ENCODE measurements at places on chromosomes 16 and 17.

DNA sequence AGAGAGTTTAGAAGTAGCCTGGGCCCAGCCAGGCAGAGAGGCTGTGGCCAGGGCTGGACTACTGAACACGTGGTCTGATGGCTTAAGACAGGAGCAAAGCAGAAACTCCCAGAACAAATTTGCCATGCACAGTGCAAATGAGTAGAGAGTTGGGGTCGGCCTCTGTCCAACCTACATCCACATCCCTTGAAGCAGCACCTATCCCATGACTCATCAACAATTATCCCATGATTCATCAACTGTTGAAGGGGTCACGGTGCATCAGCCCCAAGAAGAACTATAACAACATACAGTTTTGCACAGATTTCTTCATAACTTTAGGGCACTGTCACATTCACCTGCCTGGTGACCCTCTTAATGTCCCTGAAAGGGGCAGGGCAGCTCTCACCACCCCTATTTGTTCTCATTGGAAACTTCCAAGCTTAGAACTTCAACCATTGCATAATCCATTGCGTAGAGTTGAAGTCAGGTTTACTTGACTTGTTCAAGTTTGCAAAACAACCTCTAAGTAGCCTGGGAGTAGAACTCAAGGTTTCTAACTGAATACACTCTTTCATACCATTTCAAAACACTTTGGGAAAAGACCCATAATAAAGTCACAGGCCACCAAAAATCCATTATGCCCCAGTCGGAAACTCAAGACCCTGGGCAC is 235.2 kb upstream of the CDH5 start:
- no peak for DNase-seq

- no peak for DNase-seq
These were observed 785.6 kb upstream of the SOX9 start for GRCh38 chr17:71335212-71335611.

DNA sequence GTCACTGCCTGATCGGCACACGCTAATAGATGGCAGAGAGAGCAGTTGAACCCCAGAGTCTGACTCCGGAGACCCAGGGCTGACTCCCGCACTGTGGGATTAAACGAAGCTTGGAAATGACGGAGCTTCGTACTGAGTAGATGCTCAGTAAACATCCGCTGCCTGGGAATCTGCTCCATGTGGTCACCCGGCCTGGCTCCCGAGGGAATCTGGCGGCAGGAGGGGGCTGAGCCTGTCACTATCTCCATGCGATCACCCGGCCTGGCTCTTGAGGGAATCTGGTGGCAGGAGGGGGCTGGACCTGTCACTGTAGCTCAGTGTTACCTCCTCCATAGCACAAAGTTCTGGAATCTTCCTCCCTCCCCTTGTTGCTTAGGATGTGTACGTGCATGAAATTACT is 139.7 kb upstream of the CIBAR2 start:
- no peak for DNase-seq

DNA sequence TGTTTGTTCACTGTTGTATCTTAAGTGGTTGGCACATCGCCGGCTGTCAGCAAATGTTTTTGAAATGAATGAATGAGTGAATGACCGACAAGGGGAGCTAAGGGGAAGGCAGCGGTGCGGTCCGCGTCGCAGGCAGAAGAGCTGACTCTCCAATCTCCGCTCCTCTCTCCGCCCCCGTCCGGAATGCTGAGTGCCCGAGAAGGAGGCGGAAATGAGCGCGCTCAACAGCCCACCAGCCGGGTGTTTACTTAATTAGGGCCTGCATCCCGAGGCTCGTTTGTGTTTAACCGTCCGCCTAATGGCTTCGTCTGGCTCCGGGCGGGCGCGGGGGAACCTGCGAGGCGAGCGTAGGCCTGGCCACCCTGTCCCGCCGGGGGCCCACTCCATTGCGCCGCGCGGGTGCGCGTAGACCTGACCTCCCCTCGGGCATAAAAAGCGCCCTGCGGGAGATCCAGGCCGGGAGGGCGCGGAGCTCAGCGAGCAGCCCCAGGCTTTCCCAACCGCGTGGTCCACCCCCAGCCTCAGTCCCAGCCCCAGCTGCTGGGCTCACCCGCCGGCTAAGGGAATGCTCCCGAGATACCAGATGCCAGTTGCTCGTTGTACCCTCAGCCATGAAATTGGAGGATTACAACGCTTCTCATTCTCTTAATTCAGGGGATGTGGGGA is 2.5 kb upstream of the CDH3 start:
- DNase-seq, result no peak

GRCh38 chr16:8619671-8620370 is 1.7 kb upstream of the METTL22 start:
- DNase-seq, result no peak

DNA sequence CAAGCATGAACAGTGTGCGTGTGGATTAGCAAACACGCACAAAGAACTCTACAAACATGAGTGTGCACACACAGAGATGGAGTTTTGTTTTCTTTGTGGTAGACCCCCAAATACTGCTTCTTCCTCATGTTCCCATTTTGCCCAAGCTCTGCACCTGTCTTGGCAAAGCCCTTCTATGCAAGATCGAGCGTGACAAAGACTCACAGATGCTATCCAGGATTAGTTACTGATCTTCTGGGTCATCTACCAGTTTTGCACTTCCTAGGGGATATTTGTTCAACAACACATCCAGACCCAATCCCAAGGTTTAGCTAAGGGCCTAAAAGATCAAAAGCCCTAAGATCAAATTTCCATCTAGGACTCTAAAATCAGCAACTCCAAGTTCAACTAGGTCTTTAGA is 16.0 kb downstream of the LRRC36 start:
- DNase-seq, result no peak

DNA sequence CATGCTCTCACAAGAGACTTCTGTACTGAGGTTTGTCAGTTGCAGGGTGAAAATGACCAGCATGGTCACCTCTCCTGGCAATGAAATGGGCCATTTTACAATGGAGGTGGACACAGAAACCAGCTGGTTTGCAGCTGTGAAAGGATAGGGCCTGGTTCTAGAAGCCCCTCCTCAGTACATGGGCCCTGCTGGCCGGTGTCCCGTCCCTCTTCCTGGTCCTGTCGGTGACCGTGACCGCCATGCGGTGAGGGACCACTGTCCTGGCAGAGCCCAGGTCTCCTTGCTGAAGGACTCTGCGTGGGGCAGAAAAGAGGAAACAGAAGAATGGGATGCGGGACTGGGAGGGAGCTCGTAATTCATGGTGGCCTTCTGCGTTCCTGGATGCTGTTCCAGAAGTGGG is 76.0 kb upstream of the ZNF423 start:
- DNase-seq, result no peak

GRCh38 chr17:69539781-69540319 is 125.4 kb downstream of the MAP2K6 start:
- DNase-seq, result no peak

DNA sequence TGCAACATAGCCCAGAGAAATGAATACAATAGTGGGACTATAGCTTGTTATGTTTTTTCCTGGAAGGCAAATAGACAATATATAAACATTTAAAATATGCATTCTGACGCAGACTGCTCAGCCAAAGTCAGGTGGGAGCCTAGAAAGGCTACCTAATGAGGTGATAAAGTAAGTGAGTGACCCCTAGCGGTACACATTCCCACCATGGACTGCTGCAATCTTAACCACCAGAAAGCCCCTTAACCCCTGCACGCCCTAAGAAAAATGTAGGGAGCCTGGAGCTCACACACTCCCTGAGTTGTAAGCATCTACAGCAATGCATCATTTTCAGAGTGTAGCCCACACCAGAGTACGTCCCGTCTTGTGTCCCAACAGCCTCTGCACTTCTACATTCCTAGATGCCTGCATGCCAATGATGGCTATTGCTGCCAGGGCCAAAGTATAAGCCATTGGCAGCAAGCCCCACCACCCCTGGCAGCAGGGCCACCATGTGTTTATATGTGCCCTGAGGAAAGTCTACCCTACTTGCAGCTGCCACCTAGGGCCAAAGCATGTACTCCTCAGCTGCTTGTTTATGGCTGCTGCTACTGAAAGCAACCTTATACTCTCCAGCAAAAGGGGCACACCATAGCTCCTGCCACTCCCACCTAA is 127.6 kb downstream of the KIF2B start:
- DNase-seq, result no peak

DNA sequence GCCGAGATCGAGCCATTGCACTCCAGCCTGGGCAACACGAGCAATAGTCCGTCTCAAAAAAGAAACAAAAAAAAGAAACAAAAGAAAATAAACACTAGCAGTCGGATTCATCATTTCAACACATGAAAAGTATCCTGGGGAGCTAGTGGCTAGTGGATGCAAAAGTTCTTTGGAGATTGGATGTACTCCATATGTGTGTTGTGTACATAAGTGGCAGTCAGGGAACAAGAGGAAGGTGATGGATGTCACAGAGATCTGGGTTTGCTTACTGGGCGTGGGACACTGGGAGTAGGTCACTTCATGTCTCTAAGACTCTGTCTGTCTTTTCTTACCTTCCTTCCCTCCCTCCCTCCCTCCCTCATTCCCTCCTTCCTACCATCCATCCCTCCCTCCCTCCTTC is 35.4 kb downstream of the MRC2 start:
- DNase-seq, result no peak

DNA sequence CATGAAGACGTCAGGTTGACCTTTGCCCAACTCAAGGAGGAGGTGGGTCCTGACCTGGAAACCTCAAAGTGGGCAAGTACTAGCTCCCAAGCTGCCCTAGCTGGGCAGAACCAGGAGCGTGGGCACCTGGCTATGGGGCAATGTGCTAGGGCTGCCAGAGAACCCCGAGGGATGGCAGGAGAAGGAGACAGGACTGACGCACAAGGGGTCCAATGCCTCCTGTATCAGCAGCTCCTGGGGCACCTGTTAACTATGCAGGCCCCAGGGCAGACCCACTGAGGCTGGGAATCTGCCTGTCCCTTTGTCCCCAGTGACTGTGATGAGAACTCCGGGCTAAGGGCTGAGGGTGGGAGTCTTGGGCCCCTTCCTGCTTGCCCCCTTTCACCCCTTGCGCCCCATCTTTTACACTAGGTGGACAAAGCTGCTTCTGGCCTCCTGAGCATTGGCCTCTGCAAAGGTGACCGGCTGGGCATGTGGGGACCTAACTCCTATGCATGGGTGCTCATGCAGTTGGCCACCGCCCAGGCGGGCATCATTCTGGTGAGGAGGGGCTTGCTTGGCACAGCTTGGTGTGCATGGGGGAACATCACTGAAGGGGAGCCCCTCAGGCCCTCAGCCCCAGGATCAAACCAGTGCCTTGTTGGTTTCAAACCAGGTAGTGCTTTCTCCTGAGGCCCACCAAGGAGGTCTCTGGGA is 7.7 kb downstream of the CHAD start:
- DNase-seq, result no peak

DNA sequence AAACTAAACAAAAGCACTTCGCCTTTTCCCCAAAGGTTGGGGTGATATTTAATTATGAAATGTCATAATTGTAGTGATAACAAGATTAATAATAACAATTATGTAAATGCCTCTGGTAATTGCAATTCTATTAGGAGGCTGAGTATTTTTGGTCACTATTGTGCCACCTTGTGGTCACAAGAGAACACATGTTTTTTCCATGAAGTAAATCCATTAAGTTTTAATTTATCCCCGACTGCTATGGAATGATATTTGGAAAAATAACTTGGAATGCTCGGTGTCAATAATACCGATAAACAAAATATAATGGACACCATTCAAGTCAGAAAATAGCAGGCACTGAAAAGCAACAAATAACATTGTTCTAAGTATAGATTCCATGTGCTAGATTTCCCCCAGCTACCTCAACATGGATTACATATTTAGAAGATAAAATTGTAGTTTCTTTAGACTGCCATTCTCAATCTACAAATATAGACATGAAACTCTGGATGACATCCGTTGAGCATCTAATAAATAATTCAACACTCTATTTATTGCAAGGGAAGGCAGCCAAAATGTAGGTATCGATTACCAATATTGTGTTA is 25.0 kb upstream of the KCNJ2 start:
- no peak for DNase-seq

GRCh38 chr16:11128211-11129141 is 127.5 kb downstream of the SOCS1 start:
- DNase-seq, result no peak

GRCh38 chr17:78793415-78793814 is 11.3 kb upstream of the CYTH1 start:
- DNase-seq, result no peak

- no peak for DNase-seq
These were observed 16.6 kb upstream of the ADORA2B start for GRCh38 chr17:15928286-15928785.

- DNase-seq, result no peak
These were observed 153.5 kb downstream of the VPS53 start for GRCh38 chr17:561116-561515.

- no peak for DNase-seq
These were observed 1.2 kb downstream of the ARHGAP44 start for GRCh38 chr17:12790249-12791106.

DNA sequence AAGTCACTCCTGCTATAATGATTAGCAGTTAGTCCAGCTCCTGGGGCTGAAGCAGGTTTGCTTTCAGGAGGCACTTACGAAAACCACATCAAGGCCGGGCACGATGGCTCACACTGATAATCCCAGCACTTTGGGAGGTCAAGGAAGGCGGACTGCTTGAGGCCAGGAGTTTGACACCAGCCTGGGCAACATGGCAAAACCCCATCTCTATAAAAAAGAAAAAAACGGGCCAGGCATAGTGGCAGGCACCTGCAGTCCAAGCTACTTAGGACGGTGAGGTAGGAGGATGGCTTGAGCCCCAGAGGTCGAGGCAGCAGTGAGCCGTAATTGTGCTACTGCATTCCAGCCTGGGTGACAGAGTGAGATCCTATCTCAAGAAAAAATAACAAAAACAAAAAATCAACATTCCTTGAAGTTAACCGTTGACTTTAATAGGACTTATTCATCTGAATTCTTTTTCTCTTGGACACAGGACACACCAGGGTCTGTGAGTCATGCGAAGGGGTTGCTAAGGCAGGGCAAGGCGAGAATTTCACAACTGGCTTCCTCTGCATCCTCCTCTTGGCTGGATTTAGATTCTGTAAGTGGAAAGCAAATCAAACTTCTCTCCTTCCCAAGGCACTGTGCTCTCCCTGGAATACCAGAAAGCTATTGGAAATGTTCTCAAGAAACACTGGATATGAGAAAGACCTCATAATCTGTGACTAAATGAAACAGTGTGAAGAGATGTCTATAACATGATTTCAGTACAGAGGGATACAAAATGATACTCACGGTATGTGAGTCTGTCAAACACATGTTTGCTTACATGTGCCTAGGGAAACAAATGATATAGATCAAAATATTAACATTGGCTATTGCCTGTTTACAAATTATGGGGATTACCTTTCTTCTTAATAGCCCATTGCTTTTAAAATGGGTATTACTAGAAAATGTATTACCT is 99.5 kb downstream of the SYCE1L start:
- DNase-seq, result no peak

- peak; percentile 18 for DNase-seq
These were observed 488.9 kb downstream of the SHISA9 start for GRCh38 chr16:13390093-13390985.

- no peak for DNase-seq
These were observed 93.7 kb downstream of the TANGO6 start for GRCh38 chr16:68936736-68937631.

- no peak for DNase-seq
These were observed 52.7 kb downstream of the CENPV start for GRCh38 chr17:16300554-16300953.

DNA sequence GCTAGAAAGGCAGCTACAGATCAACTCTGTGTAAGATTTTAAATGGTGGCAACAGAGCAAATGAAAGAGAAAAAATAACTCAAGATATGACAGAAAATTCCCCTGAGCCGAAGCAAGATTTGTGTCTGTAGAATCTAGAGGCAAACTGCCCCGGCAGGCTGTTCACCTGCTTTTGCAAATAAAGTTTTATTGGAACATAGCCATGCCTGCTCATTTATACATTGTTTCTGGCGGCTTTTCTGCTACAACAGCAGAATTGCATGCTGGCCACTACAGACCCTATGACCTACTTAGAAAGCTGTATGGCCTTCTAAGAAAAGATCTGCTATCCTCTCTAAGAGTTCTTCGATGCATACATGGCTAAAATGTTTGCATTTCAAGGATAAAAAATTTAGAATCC is 119.5 kb downstream of the SALL1 start:
- DNase-seq, result no peak

Data from NCI-H187 (cell line).